H7 (cell line): ENCODE measurements at places on chromosomes 12 and 14.

- no peak for DNase-seq
Observed at GRCh38 chr14:38108681-38109080, 99.0 kb upstream of the SSTR1 start.

DNA sequence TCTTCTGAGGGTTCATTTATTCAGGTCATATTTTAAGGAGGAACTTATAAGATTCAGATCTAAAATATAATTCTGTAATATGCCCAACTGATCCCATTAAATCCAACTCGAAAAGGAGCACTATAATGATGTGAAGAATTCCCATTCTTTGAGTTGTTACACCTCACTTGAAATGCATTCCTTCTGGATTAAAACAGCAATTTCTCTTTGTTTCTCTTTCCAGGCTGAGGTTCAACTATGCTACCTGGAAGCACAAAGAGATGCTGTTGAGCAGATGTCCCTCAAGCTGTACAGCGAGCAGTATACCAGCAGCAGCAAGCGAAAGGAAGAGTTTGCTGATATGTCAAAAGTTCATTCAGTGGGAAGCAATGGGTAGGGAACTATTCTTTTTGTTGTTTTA, 260.6 kb upstream of the NPAS3 start:
- no peak for DNase-seq

DNA sequence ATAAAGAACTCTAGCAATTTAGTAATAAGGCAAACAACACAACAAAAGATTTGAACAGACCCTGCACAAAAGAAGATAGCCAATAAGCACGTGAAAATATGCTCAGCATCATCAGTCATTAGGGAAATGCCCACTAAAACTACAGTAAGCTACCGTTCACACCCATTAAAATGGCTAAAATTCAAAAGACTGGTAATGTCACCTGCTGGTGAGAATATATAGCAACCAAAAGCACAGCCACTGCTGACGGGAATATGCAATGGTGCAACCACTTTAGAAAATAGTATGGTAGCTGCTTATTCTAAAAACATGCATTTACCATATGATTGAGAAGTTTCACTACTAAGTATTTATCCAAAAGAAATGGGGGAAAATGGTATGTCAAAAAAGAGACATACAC, 74.9 kb downstream of the DPF3 start:
- DNase-seq, result no peak

DNA sequence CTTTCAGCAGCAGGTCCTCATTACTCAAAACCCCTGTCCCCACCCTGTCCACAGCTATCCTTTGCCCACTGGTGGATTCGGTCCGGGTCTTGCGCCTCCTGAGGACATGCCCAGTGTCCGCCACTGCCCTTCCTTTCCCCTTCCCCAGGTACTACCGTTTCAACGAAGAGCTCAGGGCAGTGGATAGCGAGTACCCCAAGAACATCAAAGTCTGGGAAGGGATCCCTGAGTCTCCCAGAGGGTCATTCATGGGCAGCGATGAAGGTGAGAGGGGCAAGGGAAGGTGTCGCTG, 8.7 kb downstream of the MMP14 start:
- no peak for DNase-seq

GRCh38 chr12:113766879-113767878, 198.9 kb downstream of the RBM19 start:
- no peak for DNase-seq

DNA sequence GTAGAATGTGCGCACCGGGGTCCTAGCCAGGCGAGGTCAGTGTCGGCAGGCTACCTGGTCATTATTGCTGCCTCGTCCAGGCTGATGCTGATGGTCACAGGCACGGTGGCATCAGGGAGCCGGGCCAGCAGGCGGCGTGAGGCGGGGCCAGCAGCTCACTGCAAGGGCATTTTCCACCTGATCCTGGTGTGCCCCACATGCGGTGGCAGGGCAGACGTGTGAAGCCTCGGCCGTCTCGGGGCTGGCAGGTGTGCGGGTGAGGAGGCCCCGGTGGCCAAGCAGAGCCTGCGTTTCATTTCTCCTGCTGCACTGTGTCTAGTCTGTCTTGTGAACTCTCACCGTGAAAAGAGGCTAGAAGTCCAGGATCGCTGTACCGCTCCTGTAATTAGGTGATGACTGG, 12.0 kb upstream of the AMN start:
- peak; percentile 75 for DNase-seq

DNA sequence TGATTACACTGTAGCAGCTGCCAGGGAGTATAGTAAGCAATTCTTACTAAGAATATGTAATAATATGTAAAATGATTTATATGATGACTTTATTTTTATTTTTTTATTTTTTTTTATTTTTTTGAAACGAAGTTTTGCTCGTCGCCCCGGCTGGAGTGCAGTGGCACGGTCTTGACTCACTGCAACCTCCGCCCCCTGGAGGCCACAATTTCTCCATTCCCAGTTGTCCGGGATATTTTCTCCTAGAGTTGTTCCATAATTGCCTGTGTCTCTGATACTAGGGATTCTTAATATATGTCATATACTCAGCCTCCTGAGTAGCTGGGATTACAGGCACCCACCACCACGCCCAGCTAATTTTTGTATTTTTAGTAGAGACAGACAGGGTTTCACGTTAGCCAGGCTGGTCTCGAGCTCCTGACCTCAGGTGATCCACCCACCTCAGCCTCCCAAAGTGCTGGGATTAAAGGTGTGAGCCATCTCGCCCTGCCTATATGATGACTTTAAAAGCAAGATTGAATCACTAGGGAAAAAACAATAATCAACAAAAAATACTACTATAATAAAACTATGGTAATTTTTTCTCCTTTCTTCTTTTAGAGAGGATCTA, 12.2 kb upstream of the ITPR2 start:
- peak; percentile 40 for DNase-seq
